ENCODE measurements at places on chromosomes 7 and 10.

DNA sequence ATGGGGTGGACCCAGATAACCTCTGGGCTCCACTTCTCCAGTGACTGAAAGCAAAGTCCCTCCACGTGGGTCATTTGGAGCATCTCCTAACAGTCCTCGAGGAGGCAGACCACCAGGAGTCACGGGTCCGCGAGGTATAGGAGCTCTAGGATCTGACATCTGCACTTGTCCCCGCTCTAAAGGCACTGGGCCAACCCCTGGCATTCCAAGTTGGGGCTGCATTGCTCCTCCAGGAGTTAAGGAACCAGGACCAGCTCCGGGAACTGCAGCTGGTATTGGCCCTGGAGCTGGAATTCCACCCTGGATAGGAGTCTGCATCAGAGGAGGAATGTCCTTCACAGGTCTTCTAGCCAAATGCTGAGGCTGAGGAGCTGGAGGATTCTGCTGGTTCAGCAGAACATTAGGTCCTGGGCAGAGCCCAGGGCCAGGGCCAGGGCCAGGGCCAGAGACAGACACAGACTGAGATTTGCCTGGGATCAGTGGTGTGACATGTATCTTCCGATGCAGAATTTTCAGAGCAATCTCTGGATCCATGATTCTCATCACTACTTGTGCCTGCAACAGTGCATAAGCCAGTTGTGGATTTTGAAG, 827 bp downstream of the CSTF2T start:
- DNase-seq, result no peak

GRCh38 chr10:132528064-132528691, 9.4 kb upstream of the INPP5A start:
- no peak for DNase-seq

DNA sequence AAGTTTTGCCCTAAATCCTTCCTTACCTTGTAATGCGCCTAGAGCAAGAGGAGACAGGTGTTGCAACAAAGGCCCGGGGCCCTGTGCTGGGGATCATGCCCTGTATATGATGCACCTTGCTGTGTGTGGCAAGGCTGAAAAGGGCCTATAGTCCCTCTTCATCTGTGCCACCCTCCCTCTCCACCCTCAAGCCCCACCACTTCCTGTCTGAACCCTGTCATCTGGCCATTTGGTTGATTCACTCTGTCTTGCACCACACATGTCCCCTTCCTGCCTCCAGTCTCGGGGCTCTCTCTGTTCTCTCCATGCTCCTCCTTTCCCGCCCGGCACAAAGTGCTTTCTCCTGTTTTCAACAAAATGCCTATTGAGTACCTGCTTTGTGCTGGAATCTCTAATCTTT, 11.5 kb upstream of the MALSU1 start:
- no peak for DNase-seq

GRCh38 chr7:50761713-50762112, 21.0 kb downstream of the GRB10 start:
- no peak for DNase-seq

- no peak for DNase-seq
Measured at GRCh38 chr7:143975617-143976016, 21.0 kb downstream of the OR2F1 start.

GRCh38 chr7:84271543-84271942, 77.0 kb upstream of the SEMA3A start:
- no peak for DNase-seq

GRCh38 chr10:8835453-8836167, 781.1 kb downstream of the GATA3 start:
- DNase-seq, result no peak

DNA sequence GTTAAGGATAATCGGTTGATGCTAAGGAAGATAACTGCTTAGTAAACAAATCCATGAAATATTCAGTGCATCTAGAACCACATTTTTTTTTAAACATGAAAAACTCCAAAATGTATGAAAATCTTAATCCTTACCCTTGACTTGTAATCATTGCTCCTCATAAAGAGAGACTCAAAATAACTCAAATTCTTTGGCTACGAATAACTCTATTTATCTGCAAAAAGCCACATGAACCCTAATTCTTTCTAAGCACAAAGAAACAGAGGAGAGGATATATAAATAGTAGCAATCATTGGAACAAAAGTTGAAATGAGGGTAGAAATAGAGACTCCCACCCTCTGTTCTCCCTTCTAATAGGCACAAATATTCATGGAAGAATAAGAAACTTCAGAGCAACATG, 40.2 kb downstream of the ANK3 start:
- DNase-seq, result no peak

DNA sequence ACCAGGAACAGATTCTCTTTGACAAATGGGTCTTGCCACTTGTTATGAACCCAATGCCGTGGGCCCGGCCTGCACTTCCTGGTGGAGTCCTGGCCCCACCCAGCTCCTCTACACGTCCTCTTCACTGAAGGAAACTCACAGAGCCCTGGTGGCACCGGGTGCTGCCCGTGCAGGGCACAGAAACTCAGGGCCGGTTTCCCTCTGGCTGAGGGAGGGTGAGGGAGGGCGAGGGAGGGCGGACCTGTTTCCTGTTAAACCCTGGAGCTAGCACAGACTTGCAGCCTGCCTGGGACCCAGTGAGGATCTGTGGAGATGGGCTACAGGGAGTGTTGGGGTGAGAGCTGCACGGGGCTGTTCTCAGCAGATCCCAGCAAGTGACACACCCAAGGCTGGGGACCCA, 596.3 kb downstream of the PTPRN2 start:
- no peak for DNase-seq

- no peak for DNase-seq
Measured at GRCh38 chr7:31373337-31374289, 33.1 kb upstream of the NEUROD6 start.

DNA sequence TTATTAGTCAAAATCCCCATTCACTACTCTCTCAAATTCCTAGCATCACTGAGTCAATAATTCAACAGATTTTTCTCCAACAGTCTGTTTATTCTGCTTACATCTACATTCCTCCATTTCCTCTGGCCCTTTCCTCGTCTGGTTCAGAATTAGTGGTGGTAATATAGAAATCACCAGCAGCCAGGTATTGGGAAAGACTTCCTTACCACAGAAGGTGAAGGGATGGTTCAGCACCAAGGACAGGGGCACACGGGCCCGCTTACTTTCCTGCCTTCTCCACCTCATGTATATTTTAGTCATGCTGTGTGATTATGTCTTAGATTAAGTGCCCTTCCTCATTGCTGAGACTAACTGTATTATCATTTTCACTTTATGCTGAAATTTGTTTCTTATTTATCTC, 70.4 kb upstream of the APBB1IP start:
- peak; percentile 26 for DNase-seq

DNA sequence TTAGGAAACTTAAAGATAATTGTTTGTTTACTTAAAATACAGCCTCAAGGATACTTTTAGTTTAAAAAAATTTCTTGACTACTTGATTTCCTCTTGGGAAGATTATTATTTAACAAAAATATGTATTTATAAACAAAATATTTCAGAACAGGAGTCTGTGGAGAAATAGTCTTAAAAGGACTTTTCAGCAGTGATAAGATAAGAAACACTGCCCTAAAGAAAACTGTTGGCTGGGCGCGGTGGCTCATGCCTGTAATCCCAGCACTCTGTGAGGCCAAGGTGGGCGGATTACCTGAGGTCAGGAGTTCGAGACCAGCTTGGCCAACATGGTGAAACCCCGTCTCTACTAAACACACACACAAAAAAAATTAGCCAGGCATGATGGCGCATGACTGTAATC, 22.6 kb upstream of the HERPUD2 start:
- DNase-seq, result no peak

GRCh38 chr10:110311357-110311949, 6.7 kb upstream of the SMNDC1 start:
- DNase-seq, result peak; percentile 35

DNA sequence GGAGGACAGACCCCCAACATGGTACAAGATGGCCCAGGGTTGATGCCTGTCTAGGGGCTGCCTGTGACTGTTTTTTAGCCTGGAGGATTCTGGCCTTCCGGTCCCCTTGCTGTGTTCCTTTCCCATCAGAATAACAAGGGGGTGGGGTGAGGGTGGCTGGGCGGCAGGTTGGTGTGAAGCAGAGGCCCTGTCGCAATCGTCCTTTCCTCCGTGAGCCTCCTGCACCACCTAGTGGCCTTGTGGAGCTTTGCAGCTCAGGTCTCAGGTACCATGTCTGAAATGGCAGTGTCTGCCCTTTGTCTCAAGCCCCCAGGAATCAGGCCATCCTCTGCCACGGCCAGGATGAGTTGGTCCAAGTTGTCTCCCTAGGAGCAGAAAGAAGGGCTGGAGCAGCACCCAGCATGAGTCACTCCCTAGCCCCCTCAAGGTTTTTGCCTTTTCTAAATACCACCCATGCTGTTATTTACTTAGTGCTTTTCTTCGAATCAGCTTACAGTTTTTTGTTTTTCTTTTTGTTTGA, 24.2 kb downstream of the TACR2 start:
- DNase-seq, result peak; percentile 81

- DNase-seq, result no peak
Measured at GRCh38 chr7:36765605-36766004, 41.3 kb upstream of the AOAH start.

DNA sequence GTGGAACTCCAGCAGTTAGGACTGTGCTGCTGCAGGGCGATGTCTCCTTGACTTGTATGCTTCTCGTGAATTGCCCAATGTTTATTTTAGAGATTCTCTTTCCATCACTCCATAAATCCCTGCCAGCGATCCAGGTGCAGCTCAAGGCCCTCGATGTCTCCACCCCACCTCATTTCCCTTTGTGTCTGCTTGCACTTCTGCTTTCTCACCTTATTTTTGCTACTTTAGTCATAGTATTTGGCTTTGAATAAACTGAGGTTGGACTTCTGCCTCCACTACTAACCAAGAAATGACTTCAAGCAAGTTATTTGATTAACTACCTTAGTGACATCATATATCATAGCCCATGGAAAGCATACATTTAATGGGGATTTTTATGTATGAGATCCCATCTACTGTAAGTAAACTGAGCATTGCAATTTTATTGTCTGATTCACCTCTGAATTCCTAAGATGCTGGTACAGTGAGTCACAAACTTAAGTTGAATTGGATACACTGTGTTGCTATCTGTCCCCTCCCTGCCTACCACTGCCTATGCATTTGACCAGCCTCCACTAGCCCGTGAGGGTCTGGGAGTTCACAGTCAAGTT, 255.8 kb downstream of the ABCA13 start:
- DNase-seq, result no peak

DNA sequence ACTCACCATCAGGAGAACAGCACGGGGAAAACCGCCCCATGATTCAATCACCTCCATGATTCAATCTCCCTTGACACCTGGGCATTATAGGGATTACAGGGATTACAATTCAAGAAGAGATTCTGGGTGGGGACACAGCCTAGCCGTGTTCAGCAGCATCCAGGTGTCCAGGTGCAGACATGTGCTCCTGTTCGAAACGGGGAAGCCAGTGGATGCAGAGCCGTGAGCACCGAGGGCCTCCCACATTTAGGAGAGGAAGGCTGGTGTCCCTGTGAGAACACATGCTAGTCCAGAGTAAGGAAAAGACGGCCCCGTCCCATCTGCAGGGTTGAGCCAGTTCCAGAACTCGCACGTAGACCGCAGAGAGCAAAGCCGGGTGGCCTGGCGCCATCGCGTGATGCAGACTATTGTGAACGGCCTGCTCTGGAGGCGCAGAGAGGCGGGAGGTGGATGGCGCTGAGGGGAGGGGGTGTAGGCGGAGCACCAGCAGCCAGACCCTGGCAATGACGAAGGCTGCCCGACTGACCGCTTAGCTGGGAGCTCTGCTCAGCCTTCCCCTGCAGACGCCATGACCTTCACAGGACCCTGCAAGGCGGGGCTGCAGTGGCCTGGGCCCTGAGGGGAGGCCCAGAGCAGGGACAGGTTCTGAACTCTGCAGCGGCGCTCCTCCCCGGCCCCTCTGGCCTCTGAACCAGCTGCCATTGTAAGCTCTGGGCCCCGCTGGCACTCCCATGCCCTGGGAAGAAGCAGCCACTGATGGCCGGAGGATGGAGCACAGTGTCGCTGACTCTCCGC, 141.6 kb upstream of the TCERG1L start:
- DNase-seq, result no peak

- DNase-seq, result no peak
Measured at GRCh38 chr7:47978790-47979144, 648 bp downstream of the HUS1 start.

DNA sequence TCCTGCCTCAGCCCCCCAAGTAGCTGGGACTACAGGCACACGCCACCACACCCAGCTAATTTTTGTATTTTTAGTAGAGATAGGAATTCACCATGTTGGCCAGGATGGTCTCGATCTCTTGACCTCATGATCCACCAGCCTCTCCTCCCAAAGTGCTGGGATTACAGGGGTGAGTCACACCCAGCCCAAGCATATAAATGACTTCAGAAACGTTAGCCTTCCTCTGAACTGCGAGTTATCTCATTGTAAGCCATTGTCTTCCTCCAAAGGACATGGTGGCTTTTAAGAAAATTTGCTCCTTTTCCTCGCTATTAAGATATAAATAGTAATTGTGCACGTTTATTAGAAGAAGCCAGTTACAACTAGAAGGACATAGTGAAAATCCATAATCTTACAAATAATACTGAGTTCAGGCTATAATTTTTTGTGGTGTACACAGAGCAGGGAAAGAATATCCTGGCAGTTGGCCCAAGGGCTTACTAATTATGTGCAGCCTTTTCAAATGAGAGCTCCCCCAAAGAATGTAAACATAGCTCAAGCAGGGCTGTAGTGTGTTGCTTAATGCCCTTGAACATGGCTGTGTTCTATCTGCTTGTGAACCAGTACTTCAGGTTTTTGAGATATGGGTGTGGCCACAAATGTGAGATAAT, 495.8 kb downstream of the PARD3 start:
- DNase-seq, result no peak

DNA sequence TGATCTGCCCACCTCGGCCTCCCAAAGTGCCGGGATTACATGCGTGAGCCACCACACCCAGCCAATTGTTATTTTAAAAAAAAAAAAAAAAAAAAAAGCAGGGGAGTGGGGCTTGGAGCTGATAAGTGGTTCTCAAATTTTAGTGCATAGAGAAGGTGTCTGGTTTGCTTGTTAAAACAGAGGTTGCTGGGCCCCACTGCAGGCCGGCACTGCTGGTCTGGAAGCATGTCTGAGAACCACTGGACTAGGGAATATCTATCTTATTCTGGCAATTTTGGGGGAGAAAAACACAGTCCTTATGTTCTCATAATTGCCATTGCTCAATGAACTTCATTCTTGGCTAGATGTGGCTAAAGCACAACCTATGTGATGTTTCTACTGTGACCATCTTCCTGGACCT, 19.0 kb upstream of the FIGNL1 start:
- DNase-seq, result no peak

- no peak for DNase-seq
Measured at GRCh38 chr7:71019706-71020105, 112.2 kb upstream of the GALNT17 start.

DNA sequence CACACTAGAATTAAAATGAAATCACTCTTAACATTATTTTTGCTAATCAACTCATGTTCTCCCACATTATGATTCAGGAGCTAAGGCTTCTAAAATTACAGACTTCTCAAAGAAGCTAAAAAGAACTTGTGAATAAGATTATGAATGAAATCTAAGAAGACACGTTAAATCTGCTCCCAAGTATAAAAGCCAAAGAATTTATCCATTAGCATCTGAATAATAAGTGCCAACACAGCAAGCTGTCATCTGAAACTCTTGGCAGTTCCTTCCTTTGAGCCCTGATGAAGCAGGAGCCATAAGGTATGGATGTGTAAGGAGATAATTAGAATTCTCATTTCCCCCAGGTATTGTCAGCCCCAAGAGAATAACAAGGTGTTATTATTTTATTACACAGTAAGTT, 50.3 kb downstream of the TPK1 start:
- DNase-seq, result no peak

- no peak for DNase-seq
Measured at GRCh38 chr7:20784388-20785156, 2.1 kb downstream of the SP8 start.

All from activated naive CD4-positive, alpha-beta T cell treated with Interleukin-2 at 50 U/mL for 16 hours (primary cell).